ENCODE measurements at places on chromosomes 11 and 22. TPM values are rescaled to one million over a fixed set of nuclear protein-coding genes. Genes with fewer than 3 reads are reported as not detected.

MYO7A gene
- total RNA-seq = 17.3 TPM

SPTY2D1 gene
- total RNA-seq = 10.0 TPM

DKK3 gene
- total RNA-seq = 305 TPM

OR51B5 gene
- total RNA-seq = not detected

TH gene
- 0.09 TPM for total RNA-seq

DCDC1 gene
- total RNA-seq = under 0.01 TPM

RHOD gene
- total RNA-seq = 15.3 TPM

ANKK1 gene
- total RNA-seq = not detected

RSF1 gene
- total RNA-seq = 27.0 TPM

USP2 gene
- 0.26 TPM for total RNA-seq

TREH gene
- not detected for total RNA-seq

TUB gene
- total RNA-seq = 0.11 TPM

PRG2 gene
- total RNA-seq = 0.11 TPM

AMPD3 gene
- 9.1 TPM for total RNA-seq

WEE1 gene
- total RNA-seq = 10.3 TPM

BTG4 gene
- not detected for total RNA-seq

YPEL4 gene
- total RNA-seq = 0.11 TPM

BRSK2 gene
- 0.17 TPM for total RNA-seq

MS4A3 gene
- not detected for total RNA-seq

SEPTIN3 gene
- total RNA-seq = 0.09 TPM

CALCA gene
- not detected for total RNA-seq

TPBGL gene
- not detected for total RNA-seq

ZC3H12C gene
- total RNA-seq = 13.8 TPM

RAPSN gene
- 0.22 TPM for total RNA-seq

TSSC4 gene
- total RNA-seq = 42.1 TPM

SLC6A5 gene
- not detected for total RNA-seq

C22orf42 gene
- total RNA-seq = not detected

UPK3A gene
- total RNA-seq = not detected

GDPD4 gene
- not detected for total RNA-seq

FGF4 gene
- not detected for total RNA-seq

PKNOX2 gene
- not detected for total RNA-seq

DCHS1 gene
- total RNA-seq = 45.6 TPM
